ENCODE measurements at places on chromosomes 2 and 18.

- no peak for DNase-seq
Observed at GRCh38 chr2:8154270-8154669, 527.6 kb upstream of the ID2 start.

DNA sequence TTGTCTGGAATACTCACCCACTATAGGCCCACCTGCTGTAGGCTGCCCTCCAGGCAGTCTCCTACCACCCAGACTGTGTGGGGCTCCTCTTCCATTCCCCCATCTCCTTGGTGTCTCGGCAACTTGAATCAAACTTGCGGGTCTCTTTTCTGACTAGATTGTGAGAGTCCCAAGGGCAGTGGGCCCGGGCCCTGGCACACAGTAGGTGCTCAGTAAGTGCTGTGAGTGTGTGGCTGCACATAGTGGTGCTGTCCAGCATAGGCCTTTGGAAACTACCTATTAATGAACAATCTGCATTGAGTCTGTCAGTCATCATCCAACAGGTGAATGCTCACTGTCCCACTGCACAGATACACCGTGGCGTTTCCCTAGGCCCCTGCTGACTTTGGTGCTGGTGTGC, 43.6 kb upstream of the ASB1 start:
- DNase-seq = no peak

DNA sequence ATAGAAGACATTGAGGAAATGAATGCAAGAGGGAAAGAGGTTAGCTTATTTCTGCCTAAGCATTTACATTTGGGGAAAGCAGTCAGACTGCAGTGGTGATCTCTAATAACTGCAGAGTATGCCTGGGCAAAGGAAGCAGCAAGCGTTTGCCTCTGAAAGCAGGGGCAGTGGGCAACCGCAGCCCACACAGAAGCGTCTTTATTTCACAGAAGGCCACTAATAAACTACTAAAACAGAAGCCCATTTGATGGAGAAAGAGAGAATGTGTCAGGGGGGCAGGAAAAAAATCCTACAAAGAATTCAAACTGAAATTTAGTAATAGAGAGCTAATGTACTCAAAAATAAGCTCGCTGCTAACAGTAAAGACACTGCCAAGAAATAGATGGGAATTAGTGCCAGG, 53.1 kb downstream of the LRRTM4 start:
- no peak for DNase-seq

- DNase-seq = no peak
Observed at GRCh38 chr18:32801228-32801627, 28.4 kb upstream of the KLHL14 start.

DNA sequence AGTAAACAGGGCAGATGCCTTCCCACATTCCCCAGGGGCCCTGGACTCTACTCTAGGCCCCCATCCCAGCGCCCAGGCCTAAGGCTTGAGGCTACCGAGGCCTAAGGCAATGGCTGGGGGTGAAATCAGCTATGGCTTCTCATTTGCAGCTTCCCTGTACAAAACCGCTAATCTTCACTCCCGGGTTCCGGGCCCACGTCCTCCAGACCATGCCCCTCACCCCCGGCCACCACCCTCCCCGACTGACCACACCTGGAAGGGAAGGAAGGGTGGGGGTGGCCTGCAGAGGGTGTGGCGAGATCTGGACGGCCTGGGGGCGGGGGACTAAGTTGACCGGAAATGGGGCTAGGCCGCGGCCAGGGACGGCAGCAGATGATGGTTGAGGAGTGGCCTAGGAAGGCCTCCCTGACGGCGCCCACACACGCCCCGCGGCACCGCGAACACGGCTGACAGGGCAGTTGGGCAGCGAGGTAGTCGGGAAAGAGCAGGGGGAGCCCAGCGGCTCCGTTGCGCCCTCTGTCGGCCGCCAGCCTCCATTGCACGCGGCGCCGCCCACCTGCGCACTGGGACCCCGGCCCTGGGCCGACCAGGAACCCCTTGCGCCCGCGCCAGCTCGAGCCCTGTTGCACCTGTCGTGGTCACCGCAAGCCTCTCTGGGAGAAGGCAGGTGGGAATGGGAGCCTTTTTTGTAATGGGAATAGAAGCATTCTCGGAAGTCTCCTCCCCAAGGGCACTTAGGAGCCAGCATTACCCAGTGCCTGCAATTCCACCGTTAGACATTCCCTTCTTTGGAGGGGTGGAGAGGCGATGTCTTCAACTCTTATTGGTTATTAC, 117.1 kb upstream of the STPG4 start:
- DNase-seq = peak; percentile 79

GRCh38 chr2:119683074-119683712, 4.2 kb downstream of the TMEM177 start:
- no peak for DNase-seq

- DNase-seq = no peak
Observed at GRCh38 chr2:42569883-42570282, 1.5 kb downstream of the MTA3 start.

- DNase-seq = no peak
Observed at GRCh38 chr2:112824694-112825085, 11.9 kb downstream of the IL1B start.

GRCh38 chr2:153405196-153405595, 73.4 kb downstream of the RPRM start:
- DNase-seq = no peak

- no peak for DNase-seq
Observed at GRCh38 chr2:104434966-104435365, 418.9 kb upstream of the POU3F3 start.

GRCh38 chr18:6280211-6280743, 134.4 kb downstream of the L3MBTL4 start:
- no peak for DNase-seq

- no peak for DNase-seq
Observed at GRCh38 chr18:49061991-49062831, 111.4 kb upstream of the SMAD7 start.

DNA sequence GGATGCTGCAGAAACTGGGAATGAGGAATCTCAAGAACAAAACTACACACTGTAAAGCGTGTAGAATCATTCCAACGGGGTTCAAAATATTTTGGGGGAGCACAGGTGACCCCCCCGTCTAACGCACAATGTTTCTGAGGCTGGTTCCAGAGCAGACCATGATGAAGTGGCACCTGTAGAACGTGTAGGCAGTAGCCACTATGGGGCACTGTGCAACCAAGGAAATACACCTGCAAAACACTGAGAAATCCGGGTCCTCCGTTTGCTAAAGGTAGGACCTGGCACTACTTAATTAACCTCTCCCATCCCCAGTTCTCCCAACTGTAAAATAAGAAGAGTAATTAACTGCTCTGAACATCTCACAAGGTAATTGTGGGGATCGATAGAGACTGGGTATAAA, 22.6 kb downstream of the ST6GAL2 start:
- no peak for DNase-seq

GRCh38 chr2:109302319-109302718, 173.3 kb downstream of the SH3RF3 start:
- no peak for DNase-seq

DNA sequence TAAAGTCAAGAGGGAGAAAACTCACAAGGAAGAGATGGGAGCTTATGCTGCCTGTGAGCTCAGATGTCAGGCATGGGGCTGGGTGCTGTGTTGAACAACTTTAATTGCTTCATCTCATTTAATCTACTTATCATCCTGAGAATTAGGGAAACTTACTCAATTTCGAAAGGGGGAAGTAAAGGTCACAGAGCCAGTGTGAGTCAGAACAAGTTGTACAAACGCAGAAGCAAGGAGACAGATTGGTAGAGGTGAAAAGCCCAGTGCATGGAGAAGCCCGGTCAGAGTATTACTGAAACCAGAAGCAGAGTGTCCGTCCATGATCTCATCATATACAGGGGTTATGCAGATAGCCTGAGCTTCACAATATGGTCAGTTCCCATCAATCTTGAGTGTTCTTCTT, 281.1 kb upstream of the POU3F3 start:
- DNase-seq = no peak

GRCh38 chr2:37917281-37918228, 7.5 kb upstream of the RMDN2 start:
- DNase-seq = no peak

DNA sequence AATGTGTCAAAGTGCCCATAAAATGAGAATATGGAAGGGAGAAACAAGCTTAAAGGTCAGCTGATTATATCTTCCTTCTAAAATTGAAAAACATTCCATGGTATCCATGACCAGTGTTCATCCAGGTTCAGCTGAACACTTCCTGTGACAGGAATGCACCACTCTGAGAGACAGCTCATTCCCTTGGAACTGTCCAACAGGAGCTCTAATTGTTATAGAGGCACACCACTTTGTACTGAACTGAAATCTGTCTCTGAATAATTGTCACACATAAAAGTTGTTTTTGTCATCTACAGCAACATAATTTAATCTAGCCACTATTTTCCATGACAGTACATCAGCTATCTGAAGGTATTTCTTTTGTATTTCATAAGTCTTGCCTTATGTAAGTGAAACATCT, 195.9 kb upstream of the ZNF804A start:
- DNase-seq = no peak

GRCh38 chr2:177883177-177883576, 189.4 kb downstream of the PDE11A start:
- DNase-seq = no peak

DNA sequence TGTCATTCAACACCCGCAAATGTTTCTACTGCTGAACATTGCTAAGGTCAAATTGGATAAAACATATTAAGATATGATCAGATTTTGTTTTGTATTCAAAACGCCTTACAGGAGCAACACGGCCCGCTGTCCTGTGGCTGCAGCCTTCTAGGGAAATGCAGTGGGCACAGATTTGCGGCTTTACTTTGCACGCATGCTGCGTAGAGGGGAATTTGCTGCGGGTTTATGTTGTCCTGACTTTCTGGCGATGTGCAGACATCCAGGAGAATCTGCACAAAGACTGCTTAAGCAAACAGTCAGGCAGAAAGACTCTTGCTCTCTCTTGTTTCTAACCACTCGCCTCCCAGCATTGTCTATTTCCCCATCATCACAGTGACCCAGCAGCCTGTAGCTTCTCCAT, 88.3 kb downstream of the LRRC30 start:
- no peak for DNase-seq

GRCh38 chr2:17899871-17900270, 21.4 kb downstream of the KCNS3 start:
- peak; percentile 13 for DNase-seq

- no peak for DNase-seq
Observed at GRCh38 chr2:193461431-193461934, 1266.8 kb upstream of the TMEFF2 start.

GRCh38 chr2:216345846-216346245, 26.4 kb downstream of the MARCHF4 start:
- no peak for DNase-seq

- DNase-seq = no peak
Observed at GRCh38 chr2:184523732-184524131, 74.6 kb upstream of the ZNF804A start.

DNA sequence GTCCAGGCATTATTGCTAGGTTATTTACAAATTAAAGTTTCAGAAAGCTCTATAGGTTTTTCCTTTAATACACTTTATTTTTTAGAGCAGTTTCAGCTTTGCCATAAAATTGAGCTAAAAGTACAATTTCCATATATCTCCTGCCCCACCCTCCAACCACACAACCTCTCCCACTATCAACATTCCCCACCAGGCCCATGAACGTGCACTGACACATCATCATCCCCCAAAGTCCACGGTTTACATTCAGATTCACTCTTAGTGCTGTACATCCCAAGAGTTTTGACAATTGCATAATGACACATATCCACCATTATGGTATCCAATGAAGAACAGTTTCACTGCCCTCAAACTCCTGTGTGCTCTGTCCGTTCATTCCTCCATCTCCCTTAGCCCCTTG, 139.4 kb downstream of the NBAS start:
- DNase-seq = no peak

GRCh38 chr2:160407393-160408172, 86.0 kb downstream of the RBMS1 start:
- peak; percentile 66 for DNase-seq

GRCh38 chr2:239290618-239291474, 110.0 kb downstream of the HDAC4 start:
- DNase-seq = no peak

DNA sequence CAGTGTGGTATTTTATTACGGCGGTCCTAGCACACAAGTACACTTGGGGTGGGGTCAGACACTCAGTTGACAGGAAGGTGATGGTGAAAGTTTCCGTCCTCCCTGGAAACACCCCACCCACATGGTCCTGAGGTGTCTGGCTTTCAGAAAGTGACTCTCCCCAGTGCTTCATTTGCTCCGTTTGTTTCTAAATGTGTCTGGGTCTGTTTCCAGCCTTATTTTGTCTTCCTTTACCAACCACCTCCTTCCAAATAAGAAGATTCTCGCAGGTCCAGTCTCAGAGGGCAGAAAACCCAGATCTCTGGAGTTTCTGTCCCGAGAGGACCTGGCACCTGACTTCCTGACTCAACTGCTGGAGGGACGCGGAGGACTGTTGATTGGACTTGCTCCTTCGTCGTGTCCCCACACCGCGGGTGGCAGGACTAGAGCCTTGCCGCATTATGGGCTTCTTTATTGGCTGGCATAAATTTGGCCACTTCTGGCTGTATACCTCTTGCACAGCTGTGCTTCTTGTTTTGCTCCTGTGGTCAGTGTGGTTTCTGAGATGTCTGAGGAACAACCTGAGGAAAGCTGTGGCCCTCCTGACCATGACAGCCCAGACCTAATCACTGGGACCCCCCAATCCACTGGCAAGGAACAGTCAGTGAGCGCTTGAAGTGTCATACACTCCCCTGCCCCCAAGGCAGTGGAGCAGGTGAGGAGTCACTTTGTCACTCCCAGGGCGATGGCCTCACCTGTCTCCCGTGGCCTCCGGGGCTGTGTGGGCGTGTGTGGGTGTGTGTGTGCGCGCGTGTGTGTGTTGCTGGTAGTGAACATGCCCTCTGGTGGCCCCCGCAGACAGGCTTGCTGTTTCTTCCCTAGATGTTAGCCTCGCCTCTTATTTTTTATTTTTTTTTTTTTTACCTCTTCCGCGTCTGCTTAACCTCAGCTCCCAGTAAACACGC, 45.6 kb downstream of the MEX3C start:
- no peak for DNase-seq

DNA sequence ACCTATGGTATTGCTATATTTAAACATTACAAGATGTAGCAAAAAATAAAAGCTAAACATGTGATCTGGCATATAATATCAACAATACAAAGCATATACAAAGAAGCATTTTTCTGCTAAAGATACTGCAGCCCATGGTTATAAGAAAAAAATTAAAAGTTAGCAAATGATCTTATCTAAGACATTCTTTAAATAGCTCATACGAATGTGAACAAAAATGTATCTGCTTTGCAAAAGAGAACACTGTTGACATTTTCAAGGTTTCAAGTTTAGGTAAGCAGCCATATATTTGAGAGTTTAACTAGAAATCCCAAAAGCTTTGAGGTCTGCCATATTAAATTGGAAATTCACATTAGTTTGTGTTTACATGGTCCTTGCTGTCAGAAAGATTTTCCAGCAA, 301.0 kb upstream of the SLC39A10 start:
- no peak for DNase-seq

- no peak for DNase-seq
Observed at GRCh38 chr2:166972002-166972401, 83.7 kb downstream of the XIRP2 start.

DNA sequence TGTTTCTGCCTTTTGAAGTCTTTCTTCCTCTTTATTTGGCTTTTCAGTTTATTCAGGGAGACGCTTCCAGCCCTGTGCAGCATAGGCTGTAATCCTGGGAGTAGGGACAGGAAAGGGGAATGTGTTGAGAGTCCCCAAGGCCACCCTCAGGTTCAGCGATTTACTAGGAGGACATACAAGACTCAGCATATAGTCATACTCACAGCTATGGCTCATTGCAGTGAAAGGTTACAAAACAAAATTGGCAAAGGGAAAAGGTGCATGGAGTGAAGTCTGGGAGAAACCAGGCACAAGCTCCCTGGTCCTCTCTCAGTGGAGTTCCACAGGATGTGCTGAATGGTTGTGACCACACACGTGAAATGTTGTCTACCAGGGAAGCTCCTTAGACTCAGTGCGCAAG, 49.6 kb upstream of the ZNF638 start:
- DNase-seq = no peak
